Right ventricle myocardium superior (tissue), 1 donor: ENCODE measurements at places on chromosomes 1 and 21.

- DNase-seq, result no peak
Measured at GRCh38 chr1:230120921-230121381, 53.9 kb downstream of the GALNT2 start.

DNA sequence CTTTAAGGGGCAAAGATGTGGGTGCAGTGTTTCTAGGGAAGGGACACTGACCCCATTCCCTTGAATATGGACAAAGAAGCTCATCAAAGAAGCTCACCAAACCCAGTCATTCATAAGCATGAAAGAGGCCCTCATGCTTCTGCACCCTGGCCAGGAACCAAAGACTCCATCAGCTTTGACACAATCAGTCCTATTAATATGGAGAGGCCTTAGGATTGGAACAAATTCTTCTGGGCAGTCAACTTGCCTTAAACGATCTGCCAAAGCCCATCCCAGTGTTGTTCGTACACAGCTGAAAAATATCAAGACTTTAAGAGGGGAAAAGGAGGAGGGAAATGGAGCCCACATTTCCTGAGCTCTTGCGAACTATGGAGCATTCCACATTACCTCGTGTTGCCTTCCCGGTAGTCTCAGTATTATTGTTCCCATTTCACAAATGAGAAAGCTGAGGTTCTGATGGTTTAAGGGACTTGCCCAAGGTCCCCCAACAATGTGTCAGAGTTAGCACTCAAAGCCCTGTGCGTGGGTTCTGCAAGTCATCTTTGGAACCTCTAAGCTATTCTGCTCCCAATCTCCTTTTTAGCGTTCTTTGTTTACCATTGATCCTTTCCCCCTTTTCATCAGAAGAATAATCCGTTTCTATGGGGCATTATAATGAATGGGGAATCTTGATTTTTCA, 161.9 kb downstream of the ZBTB18 start:
- DNase-seq, result no peak

- no peak for DNase-seq
Measured at GRCh38 chr1:113391649-113392271, 1.4 kb downstream of the MAGI3 start.

- no peak for DNase-seq
Measured at GRCh38 chr21:41199588-41199987, 31.6 kb downstream of the BACE2 start.

DNA sequence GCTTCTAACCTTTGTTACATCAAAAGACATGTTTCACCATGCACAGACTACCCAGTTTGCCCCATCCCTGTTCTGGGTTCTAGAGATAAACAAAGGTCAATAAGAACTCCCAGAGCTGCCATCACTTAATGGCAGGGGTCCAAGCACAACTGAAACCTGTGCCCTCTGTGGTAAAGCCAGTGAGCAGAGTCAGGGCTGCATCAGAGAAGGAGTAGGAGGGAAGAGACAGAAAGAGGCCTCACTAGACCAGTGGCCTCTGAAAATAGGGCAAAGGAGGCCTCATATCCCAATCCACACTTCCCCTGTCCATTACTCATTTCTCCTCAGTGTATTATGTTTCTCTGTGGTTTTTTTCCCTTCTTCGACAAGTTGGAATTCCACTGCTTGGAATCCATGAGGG, 10.2 kb downstream of the ATP1A2 start:
- DNase-seq, result no peak

DNA sequence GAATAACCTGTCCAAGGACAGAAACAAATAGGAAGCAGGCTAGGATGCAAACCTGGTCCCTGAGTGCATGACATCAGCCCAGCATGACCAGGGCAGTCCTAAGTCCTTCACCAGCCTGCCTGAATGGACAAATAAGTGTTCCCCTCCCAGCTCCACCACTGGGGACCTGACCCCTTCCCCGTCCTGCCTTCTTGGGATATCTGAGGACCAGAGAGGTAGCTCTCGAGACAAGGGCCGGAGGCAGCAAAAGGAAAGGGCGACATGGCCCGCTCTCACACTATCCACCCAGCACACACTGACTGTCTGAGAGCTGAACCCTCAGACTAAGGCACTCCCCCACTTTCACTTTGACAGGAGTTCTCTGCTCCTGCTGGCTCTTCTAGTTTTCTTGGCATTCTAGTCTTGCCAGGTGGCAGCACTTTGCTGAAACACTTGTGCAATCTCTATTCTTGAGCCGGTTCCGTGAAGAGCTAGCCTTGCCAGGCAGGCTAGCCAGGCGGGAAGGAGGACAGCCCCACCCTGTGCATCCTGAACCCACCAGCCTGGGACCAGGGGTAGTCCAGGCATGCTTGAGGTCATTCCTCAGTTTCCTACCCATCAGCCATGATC, 251.1 kb upstream of the RAB4A start:
- no peak for DNase-seq
